ENCODE measurements at places on chromosomes 13 and 19.

DNA sequence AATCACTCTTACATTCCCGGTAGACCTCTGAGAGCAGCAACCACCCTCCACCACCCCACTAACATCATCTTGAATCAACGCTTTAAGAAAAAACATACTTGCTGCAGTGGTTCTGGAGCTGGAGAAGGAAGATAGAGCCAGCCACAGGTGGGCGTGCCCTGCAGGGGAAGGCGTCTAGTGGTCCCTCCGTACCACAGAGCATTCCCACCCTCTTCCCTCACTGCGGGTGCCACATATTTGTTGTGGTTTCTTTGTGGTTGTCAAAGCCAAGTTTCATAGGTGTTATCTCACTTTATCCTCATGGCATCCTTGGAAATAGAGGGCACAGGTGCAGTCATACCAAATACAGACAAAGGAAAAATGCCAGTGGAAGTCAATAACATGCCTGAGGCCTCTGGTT, 22.2 kb downstream of the COL4A2 start:
- no peak for DNase-seq

DNA sequence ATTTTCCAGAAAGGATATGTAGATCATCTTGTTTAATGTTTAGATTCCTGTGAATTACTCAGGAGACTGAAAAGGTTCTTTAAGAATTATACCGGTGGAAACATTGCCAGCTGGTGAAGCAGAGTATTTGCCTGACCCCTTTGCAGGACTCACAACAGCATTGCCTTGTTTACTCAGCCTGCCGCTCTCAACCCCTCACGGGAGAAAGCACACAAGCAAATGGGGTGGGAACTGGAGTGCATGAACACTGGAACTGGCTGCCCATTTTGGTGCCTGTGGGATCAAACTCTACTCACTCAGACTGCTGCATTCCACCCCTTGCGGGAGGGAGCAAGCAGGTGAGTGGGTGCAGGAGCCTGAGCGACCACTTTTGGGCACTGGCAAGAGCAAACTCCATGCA, 804.7 kb upstream of the SLITRK1 start:
- DNase-seq, result no peak

GRCh38 chr13:42454749-42455148, 119.2 kb upstream of the TNFSF11 start:
- DNase-seq, result no peak

- no peak for DNase-seq
Observed at GRCh38 chr13:36766295-36766694, 52.7 kb upstream of the RFXAP start.

- DNase-seq, result no peak
Observed at GRCh38 chr13:75661443-75661842, 25.3 kb downstream of the LMO7 start.

GRCh38 chr19:45047188-45047797, 8.4 kb downstream of the CLASRP start:
- no peak for DNase-seq

- DNase-seq, result peak; percentile 89
Observed at GRCh38 chr19:17266975-17267788, at the start of gene BABAM1. TSS of gene BABAM1 (plus strand) at chr19:17267443. CDS start at chr19:17268807, 1,364 bp downstream.

DNA sequence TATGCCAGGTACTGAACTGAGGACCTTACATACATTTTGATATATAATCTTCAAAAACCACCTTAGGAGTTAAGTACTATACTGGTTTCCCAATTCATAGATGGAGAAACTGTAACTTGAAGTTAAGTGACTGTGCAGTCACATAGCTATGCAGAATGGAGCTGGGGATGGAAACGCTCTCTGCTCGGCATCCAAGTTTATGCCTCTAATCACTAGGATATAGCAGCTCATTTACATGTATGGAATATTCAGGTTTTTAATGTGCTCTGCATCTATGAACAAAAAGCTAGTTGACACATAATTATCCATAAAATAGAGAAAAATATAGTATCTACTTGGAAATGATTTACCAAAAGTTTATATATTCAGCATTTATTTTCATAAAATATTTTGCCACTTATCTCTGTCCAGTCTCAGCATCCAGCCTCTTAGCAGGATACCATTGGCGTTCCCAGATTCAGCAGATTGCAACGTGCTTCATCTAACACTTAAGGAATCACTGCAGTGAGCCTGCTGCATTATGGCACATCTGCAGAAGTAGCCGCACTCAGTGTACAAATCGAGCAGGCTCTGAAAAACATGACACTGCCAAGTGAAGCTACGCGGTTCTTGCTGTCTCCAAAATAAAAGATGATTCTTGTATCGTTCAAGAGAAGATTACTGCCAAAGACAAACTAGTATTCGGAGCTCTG, 70.4 kb downstream of the MRPL57 start:
- DNase-seq, result no peak

DNA sequence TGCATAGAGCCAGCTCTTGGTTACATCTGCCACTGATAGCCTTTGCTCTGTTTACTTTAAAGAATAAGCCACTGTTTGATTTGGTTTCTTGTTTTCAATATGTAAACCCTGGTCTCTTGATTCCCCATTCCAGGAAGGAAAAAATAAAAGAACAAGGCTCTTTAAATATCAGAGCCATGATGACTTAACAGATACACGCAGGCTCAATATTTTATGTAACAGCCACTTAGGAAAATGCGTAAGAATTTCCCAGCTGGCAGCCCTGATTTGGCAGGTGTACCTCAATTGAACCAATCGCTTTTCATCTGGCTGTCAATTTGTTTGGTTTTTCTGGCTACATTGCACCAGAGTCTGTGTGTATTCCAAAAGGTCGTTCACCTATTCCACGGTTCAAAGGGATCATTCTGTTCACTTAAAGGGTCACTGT, 65.6 kb downstream of the IRS2 start:
- no peak for DNase-seq

GRCh38 chr19:32895384-32895783, 25.8 kb upstream of the SLC7A9 start:
- no peak for DNase-seq

GRCh38 chr13:42964761-42965161, 27.3 kb downstream of the EPSTI1 start:
- no peak for DNase-seq

- no peak for DNase-seq
Observed at GRCh38 chr13:106376401-106377112, 158.9 kb downstream of the EFNB2 start.

DNA sequence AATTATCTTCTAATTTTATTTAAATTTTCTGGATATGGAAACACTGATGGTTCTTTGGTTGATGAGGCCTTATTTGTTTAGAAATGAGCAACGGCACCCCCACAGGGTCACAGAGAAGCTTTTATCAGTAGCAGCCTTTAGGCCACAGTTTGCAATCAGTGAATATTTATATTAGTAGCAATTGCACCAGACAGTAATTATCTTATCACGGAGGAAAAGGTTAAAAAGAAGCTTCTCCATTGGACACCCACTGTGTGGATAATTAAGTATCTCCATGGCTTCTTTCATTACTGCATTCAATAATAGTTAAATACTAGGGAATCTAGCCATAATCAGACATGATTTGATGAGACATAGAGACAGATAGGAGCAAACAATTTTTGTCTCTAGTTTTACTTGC, 2099.2 kb upstream of the PCDH20 start:
- no peak for DNase-seq

- DNase-seq, result no peak
Observed at GRCh38 chr13:26529441-26529840, 28.0 kb upstream of the WASF3 start.

DNA sequence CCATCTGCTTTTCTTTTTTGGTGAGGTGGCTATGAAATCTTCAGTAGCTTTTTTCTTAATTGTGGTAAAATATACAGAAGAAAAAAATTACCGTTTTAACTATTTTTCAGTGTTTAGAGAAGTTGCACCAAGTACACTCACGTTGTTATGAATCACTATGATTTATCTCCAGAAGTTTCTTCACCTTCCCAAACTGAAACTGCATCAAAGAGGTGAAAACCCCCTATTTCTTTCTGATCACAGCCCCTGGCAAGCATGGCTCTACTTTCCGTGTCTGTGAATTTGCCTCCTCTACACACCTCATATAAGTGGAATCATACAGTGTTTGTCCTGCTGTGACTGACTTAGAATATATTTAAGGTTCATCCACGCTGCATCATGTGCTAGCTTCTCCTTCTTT, 15.6 kb upstream of the SIGLEC10 start:
- no peak for DNase-seq
